ENCODE measurements at places on chromosomes 11 and 22. TPM values are rescaled to one million over a fixed set of nuclear protein-coding genes. Genes with fewer than 3 reads are reported as not detected.

The MS4A2 gene
- total RNA-seq: not detected

The BEST1 gene
- total RNA-seq: 1.9 TPM

The ANKK1 gene
- not detected for total RNA-seq

The OR5P2 gene
- not detected for total RNA-seq

The FAM118B gene
- 29.1 TPM for total RNA-seq

The PKP3 gene
- not detected for total RNA-seq

The IFITM10 gene
- 0.94 TPM for total RNA-seq

Data from parietal lobe (tissue), 2 donors.